Sciatic nerve (tissue), 2 donors: ENCODE measurements at places on chromosomes 11 and 22.

DNA sequence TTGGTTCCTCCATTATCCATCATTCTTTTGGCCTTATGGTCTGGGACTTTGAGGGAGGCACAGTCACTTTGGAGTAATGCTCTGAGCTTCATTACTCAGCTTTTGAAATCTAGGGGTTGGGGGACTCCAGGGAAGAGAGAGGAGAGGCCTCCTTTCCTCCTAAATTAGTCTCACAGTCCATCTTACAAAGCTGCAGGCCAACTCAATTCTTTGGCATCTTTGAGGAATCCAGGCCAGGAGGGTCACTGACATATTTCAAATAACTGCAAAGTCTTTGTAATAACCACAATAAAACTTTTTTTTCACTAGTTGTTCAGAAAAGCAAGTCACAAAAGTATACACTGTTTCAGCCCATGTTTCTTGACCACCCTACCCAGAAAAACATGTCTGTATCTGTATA lies 73.3 kb upstream of the FAR1 start:
- DNase-seq, result no peak

GRCh38 chr22:20507253-20508066 lies at the start of gene MED15:
Gene MED15 (plus strand): TSS chr22:20507610. CDS start chr22:20507679, 69 bp downstream.
- DNase-seq, result peak; percentile 93

DNA sequence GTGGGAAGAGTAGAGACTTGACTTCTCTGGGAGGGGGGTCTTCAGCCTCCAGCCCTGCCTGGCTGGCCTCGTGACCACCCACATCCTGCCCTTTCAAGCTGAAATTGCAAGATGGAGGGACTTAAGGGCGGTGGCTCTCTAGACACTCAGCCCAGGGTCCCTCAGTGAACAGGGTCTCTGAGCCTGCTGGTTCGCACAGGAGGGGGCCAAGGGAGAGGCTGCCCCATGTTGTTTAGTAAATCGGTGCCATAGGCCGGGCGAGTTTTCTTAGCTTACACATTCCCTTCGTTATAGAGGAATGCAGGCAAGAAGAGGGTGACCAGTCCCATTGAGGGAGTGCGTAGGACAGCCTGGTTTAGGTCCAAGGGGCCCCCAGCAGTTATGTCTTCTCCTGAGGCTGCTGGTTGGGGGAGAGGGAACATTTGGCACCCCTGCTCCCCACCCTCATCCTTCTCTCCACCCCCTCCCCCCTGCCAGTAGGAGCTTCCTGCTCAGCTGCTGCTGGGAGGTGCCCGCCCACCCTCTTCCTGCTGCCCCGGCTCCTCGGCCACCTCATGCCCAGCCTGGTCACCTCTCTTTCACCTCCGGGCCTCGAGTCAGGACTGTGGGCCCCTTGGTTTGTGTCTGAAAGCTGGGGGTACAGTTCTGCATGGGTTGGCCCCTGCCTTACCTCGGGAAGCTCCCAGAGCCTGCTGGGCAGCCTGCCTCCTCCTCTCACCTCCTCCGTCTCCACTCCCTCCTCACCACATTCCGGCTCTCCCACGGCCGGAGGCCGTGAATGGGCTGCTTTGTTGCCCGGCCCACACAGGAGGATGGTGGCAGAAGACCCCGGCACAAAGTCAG lies 3.9 kb downstream of the FRMD8 start:
- peak; percentile 69 for DNase-seq

DNA sequence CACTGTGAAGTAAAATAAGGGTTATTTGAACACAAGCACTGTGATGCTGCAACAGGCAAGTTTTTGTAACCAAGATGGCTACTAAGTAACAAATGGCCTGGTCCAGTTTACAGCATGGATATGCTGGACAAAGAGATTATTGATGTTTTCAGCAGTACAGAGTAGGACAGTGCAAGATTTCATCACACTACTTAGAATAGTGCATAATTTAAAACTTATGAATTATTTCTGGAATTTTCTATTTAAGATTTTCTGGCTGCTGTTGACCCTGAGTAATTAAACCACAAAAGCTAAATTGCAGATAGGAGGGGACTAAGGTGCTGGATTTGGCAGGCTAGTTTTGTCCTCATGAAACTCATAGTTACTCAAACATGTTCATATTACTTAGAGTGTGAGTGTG lies 33.1 kb downstream of the CEP295 start:
- no peak for DNase-seq

GRCh38 chr22:29308791-29309262 lies 2.4 kb downstream of the GAS2L1 start:
- no peak for DNase-seq

DNA sequence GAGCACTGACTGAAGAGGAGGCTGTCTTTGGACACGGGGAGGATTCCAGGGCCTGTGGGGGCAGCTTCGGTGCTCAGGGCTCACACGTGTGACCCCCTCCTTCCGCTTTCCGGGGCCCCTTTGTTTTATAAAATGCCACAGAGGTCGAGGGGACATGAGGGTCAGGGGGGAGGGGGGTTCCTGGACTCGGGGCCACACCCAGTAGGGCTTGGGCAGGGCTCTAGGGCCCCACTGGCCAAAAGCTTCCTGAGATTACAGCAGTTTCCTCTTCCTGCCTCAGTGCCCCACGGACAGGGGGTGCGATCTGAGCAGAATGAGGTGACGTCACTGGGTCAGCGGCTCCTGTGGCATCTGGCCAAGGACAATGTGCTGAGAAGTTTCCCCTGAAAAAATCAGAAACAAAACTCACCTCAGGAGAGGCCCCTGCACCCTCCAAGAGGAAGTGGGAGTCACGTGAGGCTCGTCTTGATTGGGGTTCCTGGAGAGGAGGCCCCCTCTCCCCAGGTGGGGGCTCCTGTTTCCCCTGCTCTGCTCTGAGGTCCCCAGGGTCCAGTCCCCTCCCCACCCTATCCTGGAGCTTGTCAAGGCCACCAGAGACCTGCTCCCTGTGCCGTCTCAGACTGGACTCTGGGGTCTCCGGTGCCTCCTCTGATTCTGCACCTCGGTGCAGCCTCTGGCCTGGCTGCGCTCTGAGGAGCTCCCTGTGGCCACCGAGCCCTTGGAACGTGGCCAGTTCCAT lies 6.4 kb upstream of the IFITM3 start:
- DNase-seq, result peak; percentile 91

DNA sequence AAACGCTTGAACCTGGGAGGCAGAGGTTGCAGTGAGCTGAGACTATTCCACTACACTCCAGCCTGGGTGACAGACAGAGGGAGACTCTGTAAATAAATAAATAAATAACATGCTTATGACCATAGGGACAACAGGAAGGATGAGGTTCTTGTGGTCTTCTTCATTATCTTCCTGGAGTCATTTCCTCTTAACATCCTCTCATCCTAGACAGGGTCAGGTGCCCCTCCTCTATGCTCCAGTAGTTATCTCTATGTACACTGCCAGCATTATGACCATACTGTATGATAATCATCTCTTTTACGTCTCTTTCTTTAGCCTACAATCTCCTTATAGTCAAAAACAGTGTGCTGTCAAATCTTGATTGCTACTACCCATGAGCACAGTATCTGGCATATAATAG lies 17.7 kb downstream of the RAB30 start:
- DNase-seq, result no peak

- no peak for DNase-seq
These were observed 729.0 kb downstream of the FAM181B start for GRCh38 chr11:82004537-82005213.

GRCh38 chr11:81700076-81700475 lies 1033.6 kb downstream of the FAM181B start:
- no peak for DNase-seq

DNA sequence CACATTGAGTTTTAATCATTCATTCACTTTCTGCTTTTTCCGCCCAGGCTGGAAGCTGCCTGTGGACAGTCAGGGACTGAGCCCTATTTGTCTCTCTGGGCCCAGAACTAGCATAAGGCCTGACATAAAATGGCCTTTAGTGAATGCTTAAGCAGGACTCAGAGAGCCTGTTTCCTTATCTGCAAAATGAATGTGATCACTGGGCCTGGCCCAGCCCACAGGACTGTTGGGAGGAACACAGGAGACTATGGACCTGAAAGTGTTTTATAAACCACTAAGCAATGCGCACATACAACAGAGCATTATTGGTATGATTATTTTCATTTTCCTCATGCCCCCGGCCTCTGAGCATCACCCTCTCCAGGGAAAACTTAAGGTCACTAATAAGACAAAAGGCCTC lies 3.9 kb upstream of the MYH9 start:
- DNase-seq, result no peak

DNA sequence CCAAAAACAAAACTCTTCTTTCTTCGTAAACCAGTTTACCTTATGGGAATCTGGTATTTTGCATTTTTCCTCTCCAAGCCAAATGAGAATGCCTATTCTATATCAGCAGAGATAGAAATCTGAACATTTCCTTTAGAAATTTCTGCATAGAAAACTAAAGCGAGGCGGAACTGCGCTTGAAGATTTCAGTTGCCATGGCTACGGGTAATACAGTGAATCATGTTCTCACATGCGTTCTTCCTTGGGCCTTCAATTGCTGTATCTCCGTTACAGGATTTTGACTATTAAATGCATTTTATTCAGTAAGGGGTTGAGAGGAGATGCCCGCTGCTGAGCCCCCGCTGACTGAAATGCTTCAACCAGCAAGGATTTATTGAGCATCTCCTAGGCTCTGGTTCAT lies 108.2 kb upstream of the CRYBB3 start:
- DNase-seq, result no peak

- no peak for DNase-seq
These were observed 14.5 kb downstream of the MAP6 start for GRCh38 chr11:75654314-75654713.

DNA sequence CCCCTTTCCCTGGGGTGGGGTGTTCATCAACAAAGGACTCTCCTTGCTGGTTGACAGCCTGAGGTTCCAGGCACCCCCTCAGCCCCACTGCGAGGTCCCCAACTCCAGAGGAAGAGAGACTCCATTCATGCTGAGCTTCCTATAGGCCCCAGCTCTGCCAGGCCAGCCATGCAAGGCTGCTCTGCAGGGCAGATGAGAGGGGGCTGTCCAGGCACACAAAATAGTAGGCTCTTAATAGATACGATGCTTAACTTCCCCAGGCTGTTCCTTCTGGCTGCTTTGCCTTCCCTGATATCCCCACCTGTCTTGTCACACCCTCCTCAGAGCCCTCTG lies 45.0 kb upstream of the CRYBB3 start:
- no peak for DNase-seq

GRCh38 chr11:71179877-71180605 lies 72.3 kb downstream of the SHANK2 start:
- no peak for DNase-seq

- peak; percentile 26 for DNase-seq
These were observed 36.7 kb downstream of the TPBGL start for GRCh38 chr11:75277211-75277805.

DNA sequence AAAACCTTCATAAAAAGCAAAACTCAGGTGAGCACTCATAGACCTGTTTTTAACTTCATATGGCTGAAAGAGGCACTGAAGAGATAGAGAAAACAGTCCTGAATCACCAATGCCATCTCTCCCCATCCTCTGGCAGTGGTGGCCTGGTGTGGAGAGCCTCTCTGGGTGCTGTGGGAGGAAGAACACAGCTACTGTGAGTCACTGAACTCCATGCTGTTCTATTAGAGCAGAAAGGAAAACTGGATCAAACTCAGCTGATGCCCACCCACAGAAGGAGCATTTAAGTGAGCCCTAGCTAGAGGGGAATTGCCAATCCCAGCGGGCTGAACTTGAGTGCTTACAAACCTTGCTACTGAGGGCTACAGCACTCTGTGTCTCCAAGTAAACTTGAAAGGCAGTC lies 115.3 kb upstream of the SESN3 start:
- DNase-seq, result no peak

DNA sequence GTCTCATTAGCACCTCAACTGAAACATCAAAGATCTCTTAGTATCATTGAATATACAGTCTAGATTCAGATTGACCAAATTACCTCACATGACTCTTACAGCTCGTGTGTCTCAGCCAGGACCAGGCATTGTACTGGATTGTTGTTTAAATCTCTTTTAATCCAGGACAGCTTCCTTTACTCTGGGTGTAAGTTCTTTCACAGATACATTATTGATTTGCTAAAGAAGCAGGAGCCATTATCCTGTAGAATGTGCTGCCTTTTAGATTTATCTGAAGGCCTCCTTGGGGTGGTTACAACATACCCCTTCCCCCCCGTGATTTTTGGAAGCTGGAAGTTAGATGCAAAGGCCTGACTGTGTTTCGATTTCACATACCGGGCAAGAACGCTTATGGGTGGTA lies 4.2 kb downstream of the MCM5 start:
- DNase-seq, result no peak

DNA sequence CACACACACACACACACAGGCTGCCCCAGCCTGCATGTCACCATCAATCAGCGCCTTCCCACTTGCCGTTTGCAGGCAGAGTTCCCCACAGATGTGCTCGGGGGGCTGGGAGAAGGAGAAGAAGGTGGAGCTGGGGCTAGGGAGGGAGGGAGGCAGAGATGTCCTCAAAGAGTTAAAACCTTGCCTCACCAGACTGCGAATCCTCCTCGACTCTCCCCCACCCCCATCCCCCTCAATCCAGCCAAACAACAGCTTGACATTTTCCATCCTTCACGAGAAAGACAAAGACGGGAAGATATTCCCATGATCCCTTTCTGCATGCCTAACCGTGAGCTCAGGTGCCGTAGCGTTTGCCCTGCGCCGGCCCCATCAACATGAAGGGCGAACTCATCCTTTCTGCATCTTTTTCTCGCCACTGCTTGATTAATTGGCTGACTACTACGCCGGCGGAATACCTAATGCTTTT lies 365.5 kb downstream of the MIAT start:
- DNase-seq, result no peak

GRCh38 chr11:65588199-65589054 lies 7.2 kb downstream of the KCNK7 start:
- DNase-seq, result no peak

- DNase-seq, result peak; percentile 95
These were observed 24.1 kb upstream of the CDC42EP2 start for GRCh38 chr11:65290448-65291165.

DNA sequence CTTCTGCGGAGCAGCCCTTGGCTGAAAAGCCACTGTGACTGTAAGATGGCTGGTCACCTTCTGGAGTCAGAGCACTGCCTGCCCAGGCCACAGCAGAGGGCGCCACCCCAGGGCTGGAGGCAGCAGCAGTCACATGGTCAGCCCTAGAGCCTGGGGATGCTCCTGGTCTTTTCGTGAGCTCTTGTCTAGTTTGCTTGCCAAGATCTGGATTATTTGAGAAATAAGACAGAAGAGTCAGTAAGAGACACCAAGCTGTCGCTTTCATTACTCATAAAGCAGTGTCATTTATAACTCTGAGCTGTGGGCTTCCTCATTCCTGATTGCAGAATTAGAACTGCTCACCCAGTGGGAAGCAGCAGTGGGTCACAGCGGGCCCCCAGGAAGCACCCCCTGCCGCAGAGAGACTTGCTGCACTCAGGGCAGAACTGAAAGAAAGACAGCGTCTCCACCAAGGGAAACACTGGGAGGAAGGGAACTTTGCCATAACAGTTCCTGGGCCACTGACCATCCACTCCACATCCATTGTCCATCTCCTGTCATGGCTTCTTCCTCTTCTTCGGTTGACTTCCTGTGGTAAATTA lies 56.7 kb downstream of the PPP6R2 start:
- no peak for DNase-seq

- DNase-seq, result peak; percentile 49
These were observed 42.6 kb downstream of the BUD13 start for GRCh38 chr11:116730241-116730561.
